Esophagus squamous epithelium (tissue), 5 donors: ENCODE measurements at places on chromosomes 5 and 9.

- no peak for DNase-seq
Observed at GRCh38 chr9:27088981-27089380, 20.0 kb upstream of the TEK start.

DNA sequence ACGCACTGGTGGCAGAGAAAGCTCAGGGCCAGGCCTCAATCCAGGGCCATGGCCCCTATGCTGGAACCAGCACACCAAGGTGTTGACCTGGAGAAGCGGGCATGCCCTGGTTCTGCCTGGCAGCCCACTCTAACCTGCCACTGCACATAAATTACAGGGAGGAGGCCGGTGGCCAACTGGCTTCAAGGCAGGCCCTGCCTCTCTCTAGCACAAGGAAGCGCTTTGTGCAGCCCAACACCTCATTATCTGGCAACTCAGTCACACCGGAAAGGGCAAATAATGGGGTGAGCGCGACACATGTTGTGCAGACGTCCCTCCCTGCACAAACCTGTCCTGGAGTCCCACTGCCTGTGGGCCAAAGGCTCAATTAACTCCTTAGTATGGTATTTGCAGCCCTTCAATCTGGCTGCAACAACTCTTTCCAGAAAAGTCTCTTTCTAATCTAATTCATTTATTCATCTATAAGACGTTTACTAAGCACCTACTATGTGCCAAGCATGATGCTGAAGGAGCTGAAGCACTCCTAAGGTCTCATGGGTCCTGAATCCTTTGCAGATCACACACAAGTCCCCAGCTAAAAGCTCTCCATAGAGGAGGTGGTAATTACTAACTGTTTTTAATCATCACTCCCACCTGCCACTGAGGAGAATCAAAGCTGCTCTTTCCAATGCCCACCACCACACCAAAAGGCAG, 24.9 kb downstream of the SHB start:
- no peak for DNase-seq

DNA sequence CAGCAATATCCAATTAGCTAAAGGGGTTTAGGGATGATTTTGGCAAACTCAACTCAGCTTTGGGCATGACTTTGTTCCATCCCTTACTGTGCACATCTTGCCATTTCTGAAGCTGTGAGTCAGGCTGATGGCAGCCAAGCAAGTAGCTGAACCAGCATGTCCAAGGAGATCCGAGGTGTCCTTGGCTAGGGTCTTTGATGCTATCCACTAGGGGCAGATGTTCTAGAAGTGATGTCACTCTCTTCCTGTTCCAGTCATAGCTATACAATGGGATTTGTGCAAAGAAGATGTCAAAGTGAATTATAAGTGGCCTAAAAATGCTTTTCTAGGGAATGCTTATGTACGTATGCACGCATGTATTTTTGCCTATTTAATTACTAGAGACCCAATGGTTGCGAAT, 160.8 kb upstream of the PAPPA start:
- DNase-seq: no peak

- no peak for DNase-seq
Observed at GRCh38 chr5:160272264-160272663, 40.1 kb downstream of the CCNJL start.

GRCh38 chr9:74413876-74414275, 83.3 kb upstream of the RORB start:
- no peak for DNase-seq
